A673 (cell line): ENCODE measurements at places on chromosomes 5 and 9. TPM values are rescaled to one million over a fixed set of nuclear protein-coding genes. Genes with fewer than 3 reads are reported as not detected.

- no peak for DNase-seq
- no peak overlapping the region for H3K4me3 ChIP-seq
- H3K36me3 ChIP-seq, result no peaks in the 10 kb centered on the region
- no peaks in the 10 kb centered on the region for H3K4me1 ChIP-seq
- no peak overlapping the region for H3K27ac ChIP-seq
- H3K27me3 ChIP-seq, result peaks cover 7% of the 10 kb centered on the region
These were observed 8.9 kb upstream of the AIF1L start for GRCh38 chr9:131087354-131087893.

The PPP2R2B gene
- not detected in 2 replicates for total RNA-seq

- no peak overlapping the region for H3K4me3 ChIP-seq
- H3K36me3 ChIP-seq, result no peaks in the 10 kb centered on the region
- no peaks in the 10 kb centered on the region for H3K4me1 ChIP-seq
- no peaks in the 10 kb centered on the region for H3K27me3 ChIP-seq
- no peak for DNase-seq
These were observed 12.7 kb upstream of the QSOX2 start for GRCh38 chr9:136258299-136258625.

The GPR21 gene
- total RNA-seq, result 0.31 TPM in 1 of 2 replicates, not detected in the other

The OLFML2A gene
- 1.4 and 2.9 TPM in 2 replicates for total RNA-seq

The CCL27 gene
- not detected in 2 replicates for total RNA-seq

The PCDHB3 gene
- 2.6 and 4.9 TPM in 2 replicates for total RNA-seq

- no peak overlapping the region for H3K27ac ChIP-seq
- DNase-seq, result no peak
- H3K27me3 ChIP-seq, result no peaks in the 10 kb centered on the region
- no peaks in the 10 kb centered on the region for H3K36me3 ChIP-seq
- H3K4me3 ChIP-seq, result no peak overlapping the region
These were observed 72.6 kb upstream of the GALNT10 start for GRCh38 chr5:154117930-154118329.

- H3K27ac ChIP-seq, result peak overlapping the region; percentile 79
- no peaks in the 10 kb centered on the region for H3K27me3 ChIP-seq
- H3K36me3 ChIP-seq, result no peaks in the 10 kb centered on the region
- peak overlapping the region; percentile 87 for H3K4me3 ChIP-seq
- no peak for DNase-seq
These were observed 1.3 kb downstream of the QSOX2 start for GRCh38 chr9:136244122-136244968.

DNA sequence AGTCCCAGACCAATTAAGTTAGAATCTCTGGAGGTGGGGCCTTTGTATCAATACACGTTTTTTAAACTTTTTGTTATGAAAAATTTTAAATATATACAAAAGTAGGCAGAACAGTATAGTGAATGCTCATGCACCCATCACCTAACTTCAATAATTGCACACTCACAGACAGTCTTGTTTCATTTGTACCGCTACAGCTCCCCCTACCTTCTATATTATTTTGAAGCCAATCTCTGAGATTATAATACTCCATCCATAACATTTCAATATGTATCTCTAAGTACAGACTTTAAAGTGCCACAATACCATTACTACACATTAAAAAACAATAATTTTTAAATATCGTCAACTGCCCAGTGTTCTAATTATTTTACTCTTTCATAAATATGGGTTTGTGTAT lies 32.9 kb downstream of the ISL1 start:
- H3K27me3 ChIP-seq, result no peaks in the 10 kb centered on the region
- DNase-seq, result peak; percentile 58
- H3K36me3 ChIP-seq, result no peaks in the 10 kb centered on the region

The TEX48 gene
- not detected in 2 replicates for total RNA-seq

The ZCCHC10 gene
- total RNA-seq, result 31.2 and 33.4 TPM in 2 replicates

GRCh38 chr9:72046630-72047456 lies 13.6 kb downstream of the C9orf57 start:
- H3K27ac ChIP-seq, result no peak overlapping the region
- H3K4me1 ChIP-seq, result no peaks in the 10 kb centered on the region
- H3K4me3 ChIP-seq, result no peak overlapping the region
- no peaks in the 10 kb centered on the region for H3K36me3 ChIP-seq
